Activated CD4-positive, alpha-beta T cell treated with anti-CD3 and anti-CD28 coated beads for 4 hours (primary cell): ENCODE measurements at places on chromosomes 6 and 20.

- DNase-seq = no peak
Observed at GRCh38 chr6:149079911-149080491, 237.5 kb upstream of the TAB2 start.

DNA sequence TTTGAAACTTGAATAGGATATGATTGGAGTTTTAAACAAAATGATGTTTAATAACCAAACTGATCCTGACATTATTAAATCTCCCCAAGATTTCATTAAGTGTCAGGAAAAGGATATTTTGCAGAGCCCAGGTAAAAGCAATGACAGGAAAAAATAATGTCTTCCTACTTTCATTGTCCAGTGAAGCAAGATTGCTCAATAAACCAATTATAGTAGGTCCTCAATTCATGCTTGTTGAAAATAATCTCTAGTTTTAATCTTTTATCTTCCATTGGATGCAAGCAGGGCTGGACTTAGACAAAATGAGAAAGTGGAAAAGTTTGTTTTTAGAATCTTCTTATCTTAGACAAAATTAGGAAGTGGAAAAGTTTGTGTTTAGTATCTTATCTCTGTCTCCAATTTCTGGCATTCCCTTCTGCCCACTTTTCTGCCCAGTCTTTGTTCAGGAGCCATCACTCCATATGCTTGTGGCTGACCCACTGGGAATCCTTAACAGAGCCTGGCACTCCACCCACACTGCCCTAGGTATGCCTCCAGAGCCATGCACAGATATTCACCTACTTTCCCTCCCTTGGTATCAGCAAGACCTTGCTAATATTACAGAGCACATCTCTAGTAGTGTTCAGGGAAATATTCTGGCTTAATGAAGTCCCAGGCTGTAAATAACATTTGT, 57.0 kb upstream of the CARMIL1 start:
- DNase-seq = no peak

- no peak for DNase-seq
Observed at GRCh38 chr20:49853640-49854039, 41.0 kb downstream of the SLC9A8 start.

GRCh38 chr6:80962382-80962781, 790.1 kb downstream of the TENT5A start:
- DNase-seq = no peak

- no peak for DNase-seq
Observed at GRCh38 chr20:48541581-48542071, 286.2 kb downstream of the PREX1 start.
